ENCODE measurements at places on chromosomes 3 and 15. TPM values are rescaled to one million over a fixed set of nuclear protein-coding genes. Genes with fewer than 3 reads are reported as not detected.

The EFCAB12 gene
- total RNA-seq: 0.42 TPM

DNA sequence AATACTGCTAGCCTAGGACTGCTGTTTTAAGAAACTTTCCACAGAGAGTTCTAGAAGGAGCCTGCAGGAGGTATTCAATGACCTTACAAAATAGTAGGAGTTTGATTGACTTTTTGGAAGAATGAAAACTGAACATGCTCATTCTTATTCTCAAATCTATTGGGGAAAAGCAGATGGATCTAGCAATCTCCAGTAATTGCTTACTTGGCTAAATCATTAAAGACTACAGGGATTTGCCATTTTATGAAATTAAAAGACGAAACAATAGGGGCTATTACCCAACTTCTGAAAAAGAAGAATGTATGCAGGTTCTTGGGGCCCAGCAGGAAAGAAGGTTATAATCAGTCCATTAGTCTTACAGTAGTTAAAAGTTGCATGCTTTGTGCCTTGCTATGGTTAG lies 29.9 kb upstream of the PEX5L start:
- H3K36me3 ChIP-seq: no peaks in the 10 kb centered on the region
- no peak for DNase-seq
- peaks cover 12% of the 10 kb centered on the region for H3K27me3 ChIP-seq
- no peak overlapping the region for H3K4me3 ChIP-seq
- H3K4me1 ChIP-seq: no peaks in the 10 kb centered on the region

DNA sequence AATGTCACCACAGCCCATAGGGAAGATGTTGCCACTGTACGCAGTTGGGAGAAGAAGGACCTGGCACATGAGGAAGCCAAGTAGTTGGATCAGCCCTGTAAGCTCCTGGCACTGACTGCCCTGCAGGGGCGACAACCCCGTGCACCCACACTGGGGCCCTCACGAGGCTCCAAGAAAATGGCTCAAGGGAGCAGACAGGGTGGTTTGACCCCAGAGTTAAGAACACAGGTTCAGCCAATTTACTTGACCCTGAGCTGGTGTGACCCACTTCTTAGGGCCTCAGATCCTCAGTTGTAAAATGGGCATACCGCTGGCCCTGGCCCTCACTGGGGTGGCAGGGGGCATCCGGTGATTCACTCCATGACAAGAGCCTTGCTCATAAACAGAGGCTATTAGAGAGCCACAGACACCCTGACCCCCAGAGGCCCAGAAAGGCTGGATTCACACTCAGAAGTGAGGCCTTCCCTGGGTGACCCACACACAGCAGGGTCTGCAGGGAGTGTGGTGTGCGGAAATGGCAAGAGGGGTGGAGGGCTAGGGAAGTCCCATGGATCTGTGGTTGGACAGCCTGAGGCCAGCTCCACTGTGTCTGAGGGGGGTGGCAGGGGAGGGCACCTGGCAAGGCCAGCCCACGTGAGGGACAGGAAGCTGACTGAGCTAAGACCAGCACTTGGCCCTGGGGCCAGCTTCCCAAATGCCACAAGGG lies 1.7 kb upstream of the HHATL start:
- no peak overlapping the region for H3K27ac ChIP-seq
- H3K27me3 ChIP-seq: no peaks in the 10 kb centered on the region
- no peak for DNase-seq
- H3K36me3 ChIP-seq: no peaks in the 10 kb centered on the region
- no peak overlapping the region for H3K4me3 ChIP-seq

The RNU5B-1 gene
- total RNA-seq: not detected

The MCF2L2 gene
- total RNA-seq: 1.5 TPM

The PP2D1 gene
- not detected for total RNA-seq

DNA sequence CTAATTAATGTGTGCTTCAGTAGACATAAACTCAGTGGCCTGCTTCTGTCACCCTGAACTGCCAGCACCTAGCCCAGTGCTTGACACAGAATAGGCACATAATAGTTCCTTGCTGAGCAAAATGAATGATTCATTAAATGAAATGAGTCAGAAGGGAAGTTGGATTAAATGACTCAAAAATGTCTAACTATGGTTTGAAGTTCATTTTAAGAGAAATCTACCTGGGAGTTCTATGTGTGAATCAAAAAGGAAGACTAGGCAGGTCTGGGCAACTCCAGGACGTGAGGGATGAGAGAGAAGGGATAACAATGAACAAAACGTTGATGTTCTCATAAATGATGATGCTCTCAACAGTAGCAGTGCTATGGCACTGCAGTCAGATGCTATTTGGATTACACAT lies 175.0 kb downstream of the CFAP20DC start:
- no peak overlapping the region for H3K4me3 ChIP-seq
- DNase-seq: peak; percentile 64
- H3K27ac ChIP-seq: peak overlapping the region; percentile 66
- H3K27me3 ChIP-seq: no peaks in the 10 kb centered on the region

- H3K27ac ChIP-seq: no peak overlapping the region
- H3K4me3 ChIP-seq: no peak overlapping the region
- H3K36me3 ChIP-seq: peaks cover 50% of the 10 kb centered on the region
- no peak for DNase-seq
These were observed 18.3 kb upstream of the PKM start for GRCh38 chr15:72249142-72249810.

The GRK7 gene
- total RNA-seq: not detected

DNA sequence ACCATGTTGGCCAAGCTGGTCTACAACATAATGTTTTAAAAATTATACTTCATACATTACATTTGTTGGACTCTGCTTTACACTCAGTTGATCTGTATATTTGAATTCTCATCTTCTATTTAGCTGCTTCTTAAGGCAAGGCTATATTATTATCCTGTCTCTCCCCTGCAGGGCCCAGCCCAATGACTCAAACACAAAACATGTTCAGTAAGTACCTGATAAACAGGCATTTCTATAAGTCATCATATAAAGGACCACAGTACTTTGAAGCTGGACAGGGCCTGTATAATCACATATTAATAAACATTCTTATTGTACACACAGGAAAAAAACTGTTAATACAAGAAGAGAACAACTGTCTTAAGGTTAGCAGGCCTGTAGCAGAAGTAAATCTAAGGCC lies 36.2 kb downstream of the NGLY1 start:
- no peak for DNase-seq
- H3K4me3 ChIP-seq: no peak overlapping the region
- no peaks in the 10 kb centered on the region for H3K27me3 ChIP-seq
- no peak overlapping the region for H3K27ac ChIP-seq

GRCh38 chr3:187522293-187522692 lies 147.9 kb downstream of the SST start:
- peaks cover 40% of the 10 kb centered on the region for H3K27me3 ChIP-seq
- no peak for DNase-seq
- no peak overlapping the region for H3K4me3 ChIP-seq
- H3K4me1 ChIP-seq: no peaks in the 10 kb centered on the region

The LRRIQ4 gene
- not detected for total RNA-seq

DNA sequence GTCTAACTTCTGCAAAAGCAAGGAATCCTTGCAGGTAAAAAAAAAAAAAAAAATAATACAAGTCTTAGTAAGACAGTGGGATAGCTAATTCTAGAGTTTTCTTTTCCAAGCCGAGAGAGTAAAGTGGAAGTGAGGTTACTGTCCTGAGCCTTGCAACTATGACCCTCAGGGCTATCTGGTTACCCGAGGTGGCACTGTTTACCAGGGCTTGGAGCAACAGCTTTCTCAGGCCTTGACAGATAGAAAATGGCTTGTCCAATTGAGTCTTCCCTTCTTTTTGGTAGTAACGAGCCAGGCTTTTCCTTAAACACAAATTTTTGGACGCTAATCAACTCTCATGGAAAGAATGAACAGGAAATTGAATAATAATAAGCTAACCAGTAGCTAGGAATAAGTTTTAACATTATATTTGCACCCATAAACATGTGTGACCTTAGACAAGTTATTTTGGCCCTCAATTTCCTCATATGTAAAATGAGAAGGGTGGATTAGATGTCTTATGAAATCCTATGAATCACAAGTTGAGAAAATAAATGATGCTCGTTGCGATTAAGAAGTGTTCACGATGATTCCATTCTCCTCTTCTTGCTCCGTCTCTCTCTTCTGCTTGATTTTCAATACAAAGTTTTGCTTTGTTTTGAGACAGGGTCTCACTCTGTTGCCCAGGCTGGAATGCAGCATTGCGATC lies 236.9 kb upstream of the KBTBD8 start:
- H3K27me3 ChIP-seq: no peaks in the 10 kb centered on the region
- no peak for DNase-seq
- H3K27ac ChIP-seq: no peak overlapping the region
- H3K4me1 ChIP-seq: no peaks in the 10 kb centered on the region
- H3K4me3 ChIP-seq: no peak overlapping the region

GRCh38 chr3:143348486-143349327 lies 229.1 kb downstream of the CHST2 start:
- no peaks in the 10 kb centered on the region for H3K36me3 ChIP-seq
- no peak overlapping the region for H3K27ac ChIP-seq
- H3K4me1 ChIP-seq: no peaks in the 10 kb centered on the region
- H3K27me3 ChIP-seq: no peaks in the 10 kb centered on the region
- H3K4me3 ChIP-seq: no peak overlapping the region

GRCh38 chr3:134707908-134708597 lies 57.2 kb upstream of the KY start:
- H3K36me3 ChIP-seq: no peaks in the 10 kb centered on the region
- H3K27ac ChIP-seq: no peak overlapping the region
- peaks cover 16% of the 10 kb centered on the region for H3K27me3 ChIP-seq
- H3K4me3 ChIP-seq: no peak overlapping the region
- peaks cover 5% of the 10 kb centered on the region for H3K4me1 ChIP-seq
- no peak for DNase-seq

DNA sequence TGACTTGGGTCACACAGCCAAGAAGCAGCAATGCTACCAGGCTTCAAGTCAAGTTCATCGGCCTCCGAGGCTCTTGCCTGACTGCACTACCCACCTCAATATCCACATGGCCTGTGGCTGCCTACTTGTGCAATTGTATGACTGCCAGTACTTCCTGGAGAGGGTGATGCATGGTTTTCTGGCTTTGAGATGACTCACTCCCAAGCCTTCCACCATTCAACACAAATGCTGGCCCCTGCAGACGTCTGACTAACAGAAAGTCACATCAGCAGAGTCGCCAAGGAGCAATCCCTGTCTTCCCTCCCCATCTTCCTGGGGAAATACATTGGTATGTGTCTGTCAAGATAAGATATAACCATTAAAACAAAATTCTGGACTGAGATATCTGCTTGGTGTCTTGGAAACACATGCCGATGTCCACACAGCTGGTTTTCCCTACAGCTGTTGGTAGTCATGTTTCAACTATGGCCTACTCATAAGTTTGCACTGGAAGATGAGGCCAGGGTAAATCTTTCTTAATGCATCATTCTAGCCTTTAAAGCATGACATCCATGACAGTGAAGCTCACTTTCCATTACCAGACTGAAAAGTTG lies 79.6 kb upstream of the SPATA12 start:
- H3K27me3 ChIP-seq: no peaks in the 10 kb centered on the region
- H3K4me1 ChIP-seq: peaks cover 7% of the 10 kb centered on the region
- H3K27ac ChIP-seq: no peak overlapping the region
- peak; percentile 68 for DNase-seq

DNA sequence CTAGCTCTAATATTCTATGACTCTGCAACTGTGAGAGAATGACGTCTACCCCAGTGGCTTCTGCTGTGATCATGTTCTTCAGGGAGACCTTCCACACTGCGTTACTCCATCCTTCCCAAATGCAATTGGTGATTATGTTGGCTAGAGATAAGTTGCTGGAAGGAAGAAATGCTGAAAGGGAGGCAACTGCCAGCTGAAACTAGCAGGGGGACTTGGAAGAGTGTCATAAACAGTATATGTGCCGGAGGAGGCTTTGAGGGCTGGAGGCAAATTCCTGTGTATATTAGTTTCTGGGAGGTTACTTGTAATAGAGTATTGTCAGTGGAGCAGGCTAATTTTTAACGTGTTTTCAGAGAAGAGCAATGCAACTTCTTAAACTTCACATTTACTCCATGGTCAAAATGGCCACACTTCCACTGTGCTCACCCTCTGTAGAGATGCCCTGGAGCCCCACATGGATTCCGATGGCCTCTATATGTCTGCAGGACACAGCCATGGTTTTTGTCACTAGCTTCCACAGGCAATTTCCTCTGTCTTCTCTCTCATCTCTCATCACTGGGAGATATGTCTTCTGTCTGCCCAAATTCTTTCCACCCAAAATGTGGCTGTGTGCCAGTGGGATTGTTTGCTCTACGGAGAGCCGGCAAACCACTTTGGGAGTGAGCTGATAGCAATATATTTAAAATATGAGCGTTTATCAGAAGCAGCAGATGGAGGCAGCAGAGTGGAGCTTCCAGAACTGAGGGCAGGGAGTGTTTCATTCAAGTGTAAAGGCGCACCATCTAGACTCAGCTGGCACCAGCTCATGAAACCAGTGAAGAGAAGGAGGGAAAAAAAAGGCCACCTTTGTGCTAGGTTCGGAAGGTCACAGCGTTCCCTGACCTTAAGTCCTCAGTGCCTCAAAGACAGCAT lies 13.3 kb upstream of the CD47 start:
- DNase-seq: no peak
- no peaks in the 10 kb centered on the region for H3K36me3 ChIP-seq
- H3K27me3 ChIP-seq: no peaks in the 10 kb centered on the region
- no peak overlapping the region for H3K27ac ChIP-seq
- H3K4me3 ChIP-seq: no peak overlapping the region
- H3K4me1 ChIP-seq: no peaks in the 10 kb centered on the region

- peak; percentile 93 for DNase-seq
- no peaks in the 10 kb centered on the region for H3K36me3 ChIP-seq
These were observed 99.7 kb upstream of the LIPC start for GRCh38 chr15:58331913-58332675.

DNA sequence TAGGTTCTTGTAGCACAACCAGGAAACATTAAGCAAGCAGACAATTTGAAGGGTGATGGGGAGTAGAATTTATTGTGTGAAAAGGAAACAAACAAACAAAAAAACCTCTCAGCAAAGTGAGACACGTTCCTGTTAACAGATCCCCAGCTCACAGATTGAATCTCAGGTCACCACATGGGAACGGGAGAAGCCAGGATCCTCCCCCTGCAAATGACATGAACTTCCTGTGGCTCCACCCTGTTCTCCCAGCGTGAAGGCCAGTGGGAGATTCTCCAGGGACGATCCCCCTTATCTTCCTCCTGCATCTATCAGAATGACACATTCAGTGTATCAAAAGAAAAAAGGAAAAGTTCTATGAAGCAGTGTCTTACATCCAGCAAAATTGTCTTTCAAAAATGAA lies 1488.1 kb downstream of the OTOL1 start:
- H3K27me3 ChIP-seq: no peaks in the 10 kb centered on the region
- no peaks in the 10 kb centered on the region for H3K36me3 ChIP-seq
- H3K4me3 ChIP-seq: no peak overlapping the region
- H3K27ac ChIP-seq: no peak overlapping the region
- DNase-seq: no peak

The LARP6 gene
- total RNA-seq: 35.9 TPM

DNA sequence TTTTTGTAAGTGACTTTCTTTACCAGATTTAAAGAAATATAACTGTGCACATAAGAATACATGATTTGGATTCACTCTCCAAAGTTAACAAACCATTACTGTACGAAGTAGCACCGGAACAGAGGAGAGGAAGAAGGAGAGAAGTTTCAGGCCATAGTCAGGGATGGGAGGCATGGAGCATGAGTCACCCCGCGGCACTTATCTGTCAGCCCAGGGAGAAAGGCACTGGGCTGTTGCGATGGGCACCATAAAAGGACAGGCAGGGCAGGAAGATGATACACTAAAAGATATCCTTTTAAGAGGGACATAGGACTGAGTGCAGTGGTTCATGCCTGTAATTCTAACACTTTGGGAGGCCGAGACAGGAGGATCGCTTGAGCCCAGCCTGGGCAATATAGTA lies 37.0 kb downstream of the TTC23 start:
- no peak overlapping the region for H3K27ac ChIP-seq
- no peaks in the 10 kb centered on the region for H3K4me1 ChIP-seq
- H3K27me3 ChIP-seq: no peaks in the 10 kb centered on the region
- no peaks in the 10 kb centered on the region for H3K36me3 ChIP-seq

The FOXL2 gene
- total RNA-seq: not detected

The GOLGA8R gene
- 0.57 TPM for total RNA-seq
